ENCODE measurements at places on chromosomes 1 and 21.

DNA sequence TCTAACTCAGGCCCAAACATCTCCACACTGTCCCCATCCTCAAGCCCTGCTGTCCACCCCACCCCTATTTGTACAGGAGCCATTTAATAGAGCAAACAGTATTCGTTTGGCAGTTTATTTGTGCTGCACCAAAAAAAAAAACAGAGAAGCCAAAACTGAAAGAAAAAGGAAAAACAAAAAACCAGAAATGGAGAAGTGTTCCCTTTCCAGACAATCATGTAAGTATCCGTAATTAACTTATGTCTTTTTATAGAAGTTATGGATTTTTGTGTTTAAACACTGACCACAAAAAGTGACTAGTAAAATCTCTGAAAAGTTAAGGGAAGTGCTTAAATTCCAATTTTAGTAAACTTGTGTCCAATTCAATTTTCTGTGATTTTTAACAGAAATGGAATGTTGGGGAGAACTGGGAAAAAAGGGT lies 40.4 kb upstream of the ZBTB18 start:
- no peak for DNase-seq

DNA sequence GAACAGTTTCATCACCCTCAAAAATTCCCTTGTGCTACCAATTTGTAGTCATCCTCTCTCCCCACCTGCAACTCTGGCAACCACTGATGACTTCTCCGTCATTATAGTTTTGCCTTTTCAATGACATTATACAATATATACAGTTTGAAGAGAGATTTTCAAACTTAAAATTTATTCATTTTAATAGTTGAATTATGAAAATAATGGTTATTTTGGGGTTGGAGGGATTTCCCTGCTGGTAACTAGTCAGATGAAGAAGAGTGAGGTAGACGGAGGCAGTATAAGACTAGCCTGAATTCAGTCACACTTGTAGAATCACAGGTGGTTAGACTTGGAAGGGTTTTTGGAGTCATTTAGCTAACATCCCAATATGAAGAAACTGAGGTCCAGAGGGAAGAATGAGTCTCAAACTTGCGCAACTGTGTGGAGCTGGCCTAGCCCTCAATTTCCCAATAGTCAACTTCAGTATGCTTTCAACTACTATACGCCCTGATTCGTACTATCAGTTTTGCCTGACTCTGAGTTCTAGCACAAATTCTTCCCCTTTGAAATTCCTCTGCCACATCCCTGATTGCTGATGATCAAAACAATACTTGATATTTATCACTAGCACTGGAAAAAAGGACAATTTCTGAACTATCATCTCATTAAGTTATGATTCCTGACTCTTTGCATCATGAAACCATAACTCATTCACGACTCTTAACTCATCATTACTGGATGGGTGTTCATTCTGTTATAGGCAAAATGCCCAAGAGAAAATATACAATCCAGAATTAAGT lies 54.2 kb downstream of the VANGL2 start:
- DNase-seq: no peak

DNA sequence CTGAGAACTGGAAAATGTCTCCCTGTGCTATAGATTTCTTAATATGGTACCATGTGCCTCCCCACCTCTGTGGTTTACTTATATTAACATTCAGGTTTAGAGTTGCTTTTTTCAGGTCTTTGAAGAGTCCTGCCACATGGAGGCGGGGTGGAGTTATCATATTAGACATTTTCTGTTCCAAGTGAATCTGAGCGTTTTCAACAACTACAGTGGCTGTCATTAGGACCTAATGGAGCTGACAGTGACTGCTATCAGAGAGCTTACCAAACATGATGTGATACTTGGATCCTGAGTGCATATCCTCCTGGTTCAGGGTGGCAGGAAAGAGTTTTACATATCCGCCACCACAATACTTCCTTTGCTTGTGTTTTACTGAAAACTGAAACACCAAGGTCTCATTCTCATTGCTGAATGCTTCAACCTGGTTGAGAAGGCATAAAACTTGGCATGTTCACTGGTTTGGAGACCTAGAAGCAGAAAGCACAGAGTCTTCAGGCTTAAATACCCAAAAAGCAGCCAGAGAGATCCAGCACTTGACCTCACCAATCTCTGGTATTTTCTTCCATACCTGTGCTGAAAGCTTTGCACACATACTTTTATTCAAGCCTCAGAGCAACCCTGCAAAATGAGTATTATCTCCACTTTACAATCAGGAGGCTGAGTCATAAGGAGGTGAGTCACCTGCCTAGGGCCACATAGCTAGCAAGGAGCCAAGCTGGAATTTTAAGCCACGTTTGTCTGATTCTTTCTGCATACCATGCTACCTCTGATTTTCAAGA lies 47.4 kb upstream of the OSBPL9 start:
- peak; percentile 93 for DNase-seq

DNA sequence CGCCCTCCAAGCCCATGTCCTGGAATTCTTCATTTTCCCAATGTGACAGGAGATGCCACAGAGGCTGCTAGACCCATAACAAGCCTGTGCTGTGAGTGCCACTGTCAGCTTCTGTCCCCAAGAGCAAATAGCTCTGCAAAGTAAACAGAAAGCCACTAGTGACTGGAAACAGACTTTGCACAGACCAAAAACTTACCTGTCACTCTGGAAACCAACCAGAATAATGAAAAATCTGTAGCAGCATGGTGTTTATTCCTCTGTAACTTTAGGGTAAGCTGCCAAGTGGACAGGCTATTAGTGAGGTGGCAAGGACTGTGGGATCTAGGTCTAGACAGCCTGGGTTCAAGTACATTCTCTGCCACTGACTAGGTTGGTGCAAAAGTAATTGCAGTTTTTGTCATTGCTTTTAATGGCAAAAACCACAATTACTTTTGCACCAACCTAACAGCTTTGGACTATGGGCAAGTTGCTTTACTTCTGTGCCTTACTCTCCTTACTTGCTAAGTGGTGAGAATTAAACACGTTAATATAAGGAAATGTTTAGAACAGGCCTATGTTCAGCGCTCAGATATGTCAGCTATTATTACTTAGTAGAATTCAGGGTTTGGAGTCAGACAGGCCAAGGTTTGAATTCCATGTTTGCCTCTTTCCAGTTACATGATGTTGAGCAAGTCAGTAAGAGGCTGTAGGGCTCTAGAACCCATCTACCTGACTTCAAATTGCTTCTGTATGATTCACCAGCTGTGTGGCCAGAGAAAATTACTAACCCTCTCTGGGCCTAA lies at the start of gene C8B:
C8B (minus strand) TSS at position 100 of the 782 bp plus-strand sequence; CDS start at position 33, 67 bp downstream.
- no peak for DNase-seq

DNA sequence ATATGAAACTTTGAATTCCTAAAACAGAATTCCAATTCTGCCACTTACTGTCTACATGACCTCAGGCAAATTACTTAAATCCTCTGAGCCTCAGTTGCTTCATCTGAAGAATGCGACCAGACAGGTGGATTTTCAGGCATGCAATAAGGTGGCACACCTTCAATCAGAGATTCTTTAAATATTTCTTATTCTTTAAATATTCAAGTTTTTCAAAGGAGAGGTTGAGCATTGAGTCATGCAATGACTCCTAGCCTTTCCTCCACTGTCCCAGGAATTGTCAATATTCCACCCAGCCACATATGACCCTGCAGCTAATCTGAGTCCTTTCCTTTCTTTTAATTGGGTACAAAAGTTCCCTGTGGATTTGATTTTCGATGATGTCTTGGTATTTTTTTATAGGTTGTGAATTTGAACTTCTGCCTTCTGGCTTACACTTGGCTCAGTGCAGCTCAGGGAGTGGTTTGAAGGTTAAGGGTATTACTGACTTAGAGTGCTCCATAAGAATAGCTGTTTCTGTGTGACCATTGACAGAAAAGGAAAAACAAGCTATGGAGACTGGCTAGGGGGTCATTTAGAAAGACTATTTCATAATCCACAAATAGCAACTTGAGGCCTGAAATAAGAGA lies 52.2 kb upstream of the PRDX6 start:
- DNase-seq: no peak

DNA sequence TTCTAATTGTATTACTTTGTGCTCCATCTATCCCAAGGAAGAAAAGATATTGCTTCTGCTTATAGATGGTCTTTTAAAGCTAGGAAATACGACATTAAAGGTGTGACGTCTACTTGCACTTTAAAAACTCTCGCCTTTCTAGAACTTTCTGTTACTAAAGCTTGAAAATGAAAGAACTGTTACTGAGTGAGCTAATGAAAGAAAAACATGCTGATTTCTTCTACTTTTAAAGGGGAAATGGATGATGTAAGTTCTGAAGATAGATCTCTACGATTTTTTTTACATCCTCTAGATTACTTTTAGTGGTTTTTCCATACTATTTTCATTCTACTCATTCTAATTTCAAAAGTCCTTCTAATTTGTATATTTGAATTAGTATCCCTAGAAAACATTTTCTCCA lies 387.5 kb downstream of the USP25 start:
- no peak for DNase-seq
